ENCODE measurements at places on chromosomes 11 and 22.

GRCh38 chr11:5124891-5125620 is 13.1 kb downstream of the OR52A5 start:
- no peak for DNase-seq

- DNase-seq: no peak
Observed at GRCh38 chr11:112100462-112100861, 13.8 kb downstream of the SDHD start.

GRCh38 chr11:107157146-107157808 is 139.0 kb upstream of the GUCY1A2 start:
- DNase-seq: no peak

DNA sequence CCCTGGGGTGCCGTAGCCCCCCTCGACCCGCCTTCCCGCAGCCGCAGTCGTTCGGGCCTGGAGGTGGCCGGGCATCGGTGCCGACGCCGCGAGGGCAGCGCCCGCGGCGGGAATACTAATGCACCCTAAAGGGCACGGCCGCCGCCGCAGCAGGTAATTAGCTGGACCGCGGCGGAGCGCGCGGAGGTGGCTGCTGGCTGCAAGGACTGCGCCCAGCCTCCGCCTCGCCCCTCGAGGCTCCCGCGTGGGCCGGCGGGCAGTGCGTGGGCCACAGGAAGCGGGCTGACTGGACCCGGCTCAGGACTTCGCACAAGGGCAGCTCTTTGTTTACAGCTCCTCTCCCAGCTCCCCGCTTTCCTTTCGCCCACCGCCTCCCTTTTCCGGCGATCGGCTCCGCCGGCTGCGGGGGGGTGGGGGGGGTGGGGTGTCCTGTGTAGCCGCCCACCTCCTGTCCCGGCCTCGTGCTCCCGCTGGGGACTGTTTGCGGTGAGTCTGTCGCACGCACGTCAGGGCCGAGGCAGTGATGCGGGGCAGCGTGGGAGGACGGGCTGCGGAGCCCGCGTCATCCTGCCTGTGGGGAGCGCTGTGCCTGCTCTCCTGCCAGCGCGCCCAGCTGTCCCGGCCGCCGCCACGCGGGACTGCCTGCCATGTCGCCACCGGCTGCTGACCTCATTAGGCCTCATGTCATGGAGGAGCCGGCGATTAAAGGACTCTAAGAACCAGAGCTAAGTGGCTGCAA is 53.2 kb downstream of the GRIK4 start:
- no peak for DNase-seq

DNA sequence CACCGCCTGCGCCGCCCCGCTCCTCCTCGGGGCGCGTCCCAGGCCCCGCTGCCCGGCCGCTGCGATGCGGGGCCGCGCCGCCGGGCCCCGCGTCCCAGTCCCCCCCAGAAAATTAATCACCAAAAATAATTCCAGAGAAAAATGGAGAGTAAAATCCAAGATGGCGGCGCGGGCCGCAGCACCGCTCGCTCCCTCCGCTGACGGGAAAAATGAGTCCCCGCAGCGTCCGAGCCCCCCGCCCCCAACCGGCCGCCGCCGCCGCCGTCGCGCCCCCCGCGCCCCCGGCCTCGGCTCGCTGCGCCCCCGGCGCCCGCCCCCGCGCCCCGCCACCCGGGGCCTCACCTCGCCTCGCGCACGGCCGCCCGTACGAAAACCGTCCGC is at the start of gene KMT5B:
TSS of gene KMT5B (minus strand) at position 162 of the 381 bp plus-strand sequence. CDS start 23,220 bp downstream, outside the sequence.
- no peak for DNase-seq

GRCh38 chr22:23183061-23183698 is 2.9 kb downstream of the BCR start:
- DNase-seq: peak; percentile 68

DNA sequence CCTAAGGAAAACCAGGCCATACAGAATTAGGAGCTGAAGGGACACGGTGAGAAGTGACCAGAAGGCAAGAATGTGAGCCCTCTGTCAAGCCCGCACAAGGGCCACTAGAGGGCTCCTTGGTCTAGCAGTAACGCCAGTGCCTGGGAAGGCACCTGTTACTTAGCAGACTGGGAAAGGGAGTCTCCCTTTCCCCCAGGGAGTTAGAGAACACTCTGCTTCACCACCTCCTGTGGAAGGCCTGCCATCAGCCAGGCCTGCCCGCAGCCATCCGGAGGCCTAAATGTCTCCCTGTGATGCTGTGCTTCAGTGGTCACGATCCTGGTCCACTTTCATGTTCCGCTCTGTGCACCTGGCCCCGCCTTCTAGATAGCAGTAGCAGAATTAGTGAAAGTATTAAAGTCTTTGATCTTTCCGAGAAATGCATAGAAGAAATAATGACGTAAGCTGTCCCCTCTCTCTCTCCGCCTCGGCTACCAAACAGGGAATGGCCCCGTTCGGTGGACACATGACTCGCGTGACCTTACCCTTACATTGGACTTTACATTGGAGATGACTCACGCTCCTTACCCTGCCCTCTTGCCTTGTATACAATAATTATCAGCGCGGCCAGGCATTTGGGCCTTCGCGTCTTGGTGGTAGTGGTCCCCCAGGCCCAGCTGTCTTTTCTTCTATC is 10.7 kb upstream of the GSTP1 start:
- DNase-seq: peak; percentile 70

GRCh38 chr11:117771197-117771596 is 25.8 kb downstream of the DSCAML1 start:
- no peak for DNase-seq

DNA sequence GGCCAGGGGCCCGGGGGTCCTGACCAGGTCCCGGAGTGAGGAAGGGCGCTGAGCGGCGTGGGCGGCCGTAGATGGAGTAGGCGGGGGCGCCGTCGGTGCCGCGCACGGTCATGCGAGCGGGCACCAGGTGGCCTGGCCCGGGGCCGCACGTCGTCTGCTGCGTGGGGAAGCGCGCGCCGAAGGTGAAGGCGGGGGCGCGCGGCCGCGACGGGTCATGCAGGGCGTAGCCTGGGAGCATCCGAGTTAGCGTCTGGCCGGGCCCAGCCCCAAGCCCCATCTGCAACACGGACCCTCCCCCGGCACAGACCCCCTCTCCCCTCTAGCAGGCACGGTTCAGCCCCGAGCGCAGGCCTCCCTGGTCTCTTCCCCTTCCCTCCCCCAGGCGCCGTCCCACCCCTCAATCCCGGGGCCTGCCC is 1.7 kb upstream of the TYMP start:
- peak; percentile 87 for DNase-seq

- DNase-seq: no peak
Observed at GRCh38 chr11:3873712-3874349, 18.4 kb downstream of the STIM1 start.

DNA sequence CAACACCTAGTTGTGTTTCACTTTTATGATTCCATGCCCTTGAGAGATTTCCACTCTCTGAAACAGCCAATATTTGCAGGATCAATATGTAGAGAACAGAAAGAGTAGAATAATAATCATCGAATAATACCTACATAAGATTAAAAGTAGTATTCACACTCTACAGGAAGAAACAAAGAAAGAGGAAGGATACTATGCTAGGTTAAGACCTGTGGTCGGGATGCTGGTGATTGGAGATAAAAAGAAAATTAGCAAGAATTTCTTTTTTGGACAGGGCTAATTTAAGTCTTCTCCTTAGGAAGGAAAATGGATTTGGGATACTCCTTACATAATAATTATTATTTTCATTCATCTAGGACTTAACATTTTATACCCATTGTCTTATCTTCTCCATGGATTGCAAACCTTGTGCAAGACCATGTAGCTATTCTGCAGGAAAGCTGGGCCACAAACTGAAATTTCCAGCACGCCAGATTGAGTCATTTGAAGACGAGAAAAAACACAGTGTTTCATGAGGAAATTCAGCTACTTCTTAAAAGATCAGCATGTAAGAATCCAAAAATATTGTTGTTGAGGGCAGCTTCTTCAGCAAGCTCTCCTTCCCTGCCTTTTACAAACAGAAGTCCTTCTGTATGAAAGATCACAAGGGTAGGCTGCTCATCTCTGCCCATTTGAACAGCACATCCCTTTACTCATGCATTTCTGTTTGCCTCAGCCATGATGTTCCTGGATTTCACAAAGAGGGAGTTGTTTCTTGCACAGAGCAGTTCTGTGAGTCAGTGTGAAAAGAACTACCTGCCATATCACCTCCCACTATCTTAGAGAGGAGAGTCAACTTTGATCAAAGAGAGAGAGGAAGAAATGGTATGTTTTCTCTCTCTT is 90.7 kb downstream of the FAM76B start:
- no peak for DNase-seq

DNA sequence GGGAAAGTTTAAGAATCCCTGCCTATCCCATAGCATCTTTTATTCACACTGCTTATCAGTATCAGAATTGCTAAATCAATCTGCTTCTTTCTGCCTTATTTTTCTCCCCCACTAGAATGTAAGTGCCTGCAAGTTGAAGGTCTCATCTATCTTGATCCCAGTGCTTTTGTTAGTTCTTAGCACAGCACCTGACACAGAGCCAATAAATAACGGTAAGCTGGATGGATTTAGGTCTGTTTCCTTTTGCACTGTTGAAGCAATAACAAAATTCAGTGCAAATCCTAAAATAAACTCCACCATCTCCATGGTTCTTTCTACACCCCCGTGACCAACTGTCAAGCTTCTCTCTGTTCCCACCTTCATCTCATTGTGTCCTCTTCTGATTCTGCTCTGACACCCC is 36.7 kb upstream of the CD44 start:
- DNase-seq: no peak

GRCh38 chr11:17159441-17159840 is 48.3 kb downstream of the PIK3C2A start:
- DNase-seq: no peak

DNA sequence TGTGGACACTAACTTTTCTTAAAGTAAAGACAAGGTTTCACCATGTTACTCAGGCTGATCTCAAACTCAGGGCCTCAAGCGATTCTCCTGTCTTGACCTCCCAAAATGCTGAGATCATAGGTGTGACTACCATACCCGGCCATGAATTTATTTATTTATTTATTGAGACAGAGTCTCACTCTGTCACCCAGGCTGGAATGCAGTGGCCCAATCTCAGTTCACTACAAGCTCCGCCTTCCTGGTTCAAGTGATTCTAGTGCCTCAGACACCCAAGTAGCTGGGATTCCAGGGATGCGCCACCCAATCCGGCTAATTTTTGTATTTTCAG is 29.7 kb upstream of the PCF11 start:
- DNase-seq: no peak

DNA sequence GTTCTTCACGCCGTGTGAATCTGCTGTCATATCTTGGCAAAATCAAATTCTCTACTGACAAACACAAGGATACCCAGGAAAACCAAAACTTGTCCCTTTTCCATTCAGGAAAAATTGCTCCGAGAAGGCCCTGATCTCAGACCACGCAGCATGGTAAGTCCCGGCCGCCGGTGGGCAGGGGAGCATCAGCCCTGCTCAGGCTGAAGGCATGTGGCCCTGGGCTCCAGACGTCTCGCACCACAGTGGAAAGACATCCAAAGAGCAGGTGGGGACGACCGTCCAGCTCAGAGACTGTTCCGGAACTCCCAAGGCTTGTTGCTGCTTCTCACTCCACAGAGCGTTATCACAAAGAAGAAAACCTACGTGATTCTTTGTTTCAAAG is 29.8 kb downstream of the TOLLIP start:
- peak; percentile 35 for DNase-seq

- no peak for DNase-seq
Observed at GRCh38 chr11:131884461-131885073, 514.2 kb downstream of the NTM start.

DNA sequence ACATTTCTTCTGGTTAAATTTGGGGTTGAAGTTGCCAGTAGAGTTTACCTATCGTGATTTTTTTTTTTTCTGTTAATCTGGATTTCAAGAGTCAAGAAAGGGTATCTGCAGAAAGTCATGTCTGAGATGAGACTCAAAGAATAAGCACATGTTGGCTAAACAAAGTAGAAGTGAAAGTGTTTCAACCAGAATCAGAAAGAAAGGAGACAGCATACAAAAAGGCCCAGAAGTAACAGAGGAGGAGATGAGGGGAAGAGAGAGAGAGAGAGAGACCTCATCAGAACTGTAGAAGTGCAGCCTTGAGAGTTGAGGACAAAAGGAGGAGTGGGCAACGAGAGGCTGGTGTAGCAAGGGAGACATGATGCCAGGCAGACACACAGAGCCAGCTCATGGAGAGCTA is 54.9 kb downstream of the SVIP start:
- DNase-seq: no peak

Data from right lobe of liver (tissue), 6 donors.